ENCODE measurements at places on chromosomes 3 and 15. TPM values are rescaled to one million over a fixed set of nuclear protein-coding genes. Genes with fewer than 3 reads are reported as not detected.
A peak's percentile ranks its signal among the peaks of the same experiment; 100 is the strongest.

Gene CSTA
- not detected for total RNA-seq

Gene RETNLB
- total RNA-seq, result not detected

Gene SEC11A
- total RNA-seq, result 79.5 TPM

Gene SMARCC1
- total RNA-seq, result 99.9 TPM

Gene ANKRD63
- total RNA-seq, result 2.0 TPM

Gene RTP1
- total RNA-seq, result 0.41 TPM

DNA sequence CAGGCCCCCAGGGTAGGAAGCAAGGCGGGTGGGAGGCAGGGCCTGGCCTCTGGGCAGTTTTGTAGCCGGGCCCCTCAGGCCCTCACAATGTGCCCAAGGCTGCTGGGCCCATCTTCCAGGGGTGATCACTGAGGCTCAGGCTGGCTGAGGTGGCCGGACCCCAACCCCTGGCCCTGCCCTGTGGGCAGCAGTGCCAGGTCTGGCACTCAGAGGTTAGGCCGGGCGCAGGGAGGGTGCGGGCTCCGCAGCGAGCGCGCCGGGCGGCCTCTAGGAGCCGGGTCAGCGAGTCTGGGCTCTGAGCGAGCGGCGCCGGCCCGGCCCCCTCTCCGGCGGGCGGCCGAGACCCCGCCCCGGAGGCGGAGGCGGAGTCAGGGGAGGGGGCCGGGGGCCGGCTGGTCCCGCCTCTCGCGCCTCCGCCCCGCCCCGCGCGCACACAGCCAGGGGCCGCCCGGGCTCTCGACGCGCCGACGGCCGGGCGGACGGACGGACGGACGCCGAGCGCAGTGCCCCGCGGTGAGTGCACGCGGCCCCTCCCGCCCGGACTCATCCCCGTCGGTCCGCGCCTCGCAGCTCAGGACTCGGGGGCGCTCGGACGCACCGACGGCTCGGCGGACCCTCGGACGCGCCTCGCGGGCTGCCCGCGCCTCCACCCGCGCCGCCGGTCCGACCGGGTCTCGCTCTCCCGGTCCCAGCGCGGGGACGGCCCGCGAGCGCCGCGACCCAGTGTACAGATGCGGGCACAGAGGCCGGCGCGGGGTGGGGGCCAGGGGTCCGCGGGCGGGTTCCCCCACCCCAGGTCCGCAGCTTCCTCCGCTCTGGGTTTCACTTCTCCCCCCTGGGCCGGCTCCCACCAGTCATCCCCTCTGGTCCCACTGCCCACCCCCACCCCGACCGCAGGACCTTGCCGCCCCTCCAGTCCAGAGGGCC, at the start of gene FBLN2:
TSS of gene FBLN2 (plus strand) at position 430 of the 927 bp plus-strand sequence. CDS start 21,231 bp downstream, outside the sequence.
- peak; percentile 63 for DNase-seq

DNA sequence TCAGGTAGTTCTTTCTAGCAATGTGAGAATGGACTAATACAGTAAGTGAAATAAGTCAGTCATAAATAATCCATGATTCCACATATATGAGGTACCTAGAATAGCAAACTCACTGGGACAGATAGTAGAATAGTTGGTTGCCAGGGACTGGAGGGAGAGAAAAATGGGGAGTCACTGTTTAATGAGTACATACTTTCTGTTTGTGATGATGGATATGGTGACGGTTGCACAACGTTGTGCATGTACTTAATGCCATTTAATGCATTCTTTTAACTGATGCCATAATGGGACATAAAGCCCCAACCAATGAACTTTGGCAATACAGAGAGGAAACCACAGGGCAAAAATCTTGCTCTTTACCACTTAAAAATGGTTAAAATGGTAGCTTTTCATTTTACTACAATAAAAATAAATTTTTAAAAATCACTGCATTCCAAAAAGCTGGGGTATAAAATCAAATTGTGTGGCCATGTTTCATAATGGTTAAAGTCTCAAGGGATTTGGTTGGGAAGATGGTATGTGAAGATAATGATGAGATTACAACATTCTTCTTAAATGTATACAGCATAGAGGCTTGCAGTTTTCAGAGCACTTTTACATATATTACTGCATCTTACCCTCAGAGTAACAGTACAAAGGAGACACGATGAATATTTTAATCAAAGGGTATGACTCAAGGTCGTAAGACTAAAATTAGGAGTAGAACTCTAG, 45.2 kb downstream of the ADAM10 start:
- no peak for DNase-seq

GRCh38 chr15:33988384-33988783, 20.1 kb downstream of the CHRM5 start:
- DNase-seq, result no peak

GRCh38 chr15:52481915-52482314, 46.8 kb downstream of the MYO5A start:
- DNase-seq, result no peak

DNA sequence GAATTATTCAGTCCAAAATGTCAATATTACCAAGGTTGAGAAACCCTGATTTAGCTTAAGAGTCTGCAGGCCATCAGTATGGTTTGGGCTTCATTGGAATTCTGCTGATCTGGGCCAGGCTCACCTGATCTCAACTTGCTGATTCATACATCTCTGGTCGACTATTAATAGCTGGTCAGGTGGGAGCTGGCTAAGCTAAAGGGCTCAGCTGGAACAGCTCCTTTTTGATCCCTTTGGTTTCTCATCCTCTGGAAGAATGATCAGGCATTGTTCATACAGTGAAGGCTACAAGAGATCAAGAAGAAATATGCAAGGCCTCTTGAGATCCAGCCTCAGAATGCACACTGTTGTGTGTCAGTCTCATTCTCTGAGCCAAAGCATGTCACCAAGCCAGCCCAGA, 123.3 kb upstream of the MME start:
- DNase-seq, result no peak

DNA sequence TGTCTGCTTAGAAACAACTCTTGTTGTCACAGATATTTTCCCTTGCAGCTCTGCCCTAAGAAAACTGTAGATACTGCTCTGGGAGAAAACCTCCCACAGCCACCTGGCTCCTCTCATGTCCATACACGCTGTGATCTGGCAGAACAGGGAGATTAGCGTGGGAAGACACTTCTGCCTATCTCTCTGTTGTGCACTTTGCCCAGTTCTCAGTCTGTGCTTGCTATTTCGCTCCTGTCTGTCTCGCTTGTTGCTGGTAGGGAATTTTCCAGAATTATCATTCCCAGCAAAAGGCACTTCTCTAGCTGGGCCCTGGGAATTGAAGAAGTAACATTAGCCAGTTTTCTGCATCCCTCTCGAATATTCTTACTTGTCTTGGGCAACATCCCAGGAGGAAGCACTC, 8.1 kb upstream of the GATM start:
- no peak for DNase-seq

GRCh38 chr3:32675650-32676049, 9.3 kb upstream of the CNOT10 start:
- DNase-seq, result no peak

- no peak for DNase-seq
Measured at GRCh38 chr3:171972871-171973348, 66.5 kb upstream of the FNDC3B start.

DNA sequence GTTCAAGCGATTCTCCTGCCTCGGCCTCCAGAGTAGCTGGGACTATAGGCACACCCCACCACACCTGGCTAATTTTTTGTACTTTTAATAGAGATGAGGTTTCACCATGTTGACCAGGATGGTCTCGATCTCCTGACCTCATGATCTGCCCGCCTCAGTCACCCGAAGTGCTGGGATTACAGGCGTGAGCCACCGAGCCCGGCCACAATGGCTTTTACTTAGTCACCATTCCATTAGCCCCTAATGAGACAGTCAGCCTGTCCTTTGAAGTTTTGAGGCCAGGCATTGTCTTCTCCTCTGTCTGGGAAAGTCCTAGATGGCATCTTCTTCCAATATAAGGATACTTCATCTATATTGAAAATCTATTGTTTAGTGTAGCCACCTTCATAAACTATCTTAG, 515.9 kb downstream of the RBMS3 start:
- DNase-seq, result no peak

DNA sequence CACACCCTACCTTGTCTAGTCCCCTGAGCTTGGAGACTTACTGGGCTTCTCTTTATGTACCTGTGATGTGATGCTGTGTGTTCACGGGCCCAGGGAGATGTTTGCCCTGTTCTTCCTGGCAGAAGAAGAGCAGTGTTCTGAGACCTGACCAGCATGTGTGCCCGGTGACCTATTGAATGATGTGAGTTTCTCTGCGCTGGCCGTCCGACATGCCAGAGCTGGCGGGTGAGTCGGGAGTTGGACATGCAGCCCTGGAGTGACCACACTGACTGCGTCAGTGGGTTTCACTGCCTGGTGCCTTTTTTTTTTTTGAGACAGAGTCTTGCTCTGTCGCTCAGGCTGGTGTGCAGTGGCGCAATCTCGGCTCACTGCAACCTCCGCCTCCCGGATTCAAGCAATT, 42.3 kb downstream of the CGNL1 start:
- DNase-seq, result no peak

DNA sequence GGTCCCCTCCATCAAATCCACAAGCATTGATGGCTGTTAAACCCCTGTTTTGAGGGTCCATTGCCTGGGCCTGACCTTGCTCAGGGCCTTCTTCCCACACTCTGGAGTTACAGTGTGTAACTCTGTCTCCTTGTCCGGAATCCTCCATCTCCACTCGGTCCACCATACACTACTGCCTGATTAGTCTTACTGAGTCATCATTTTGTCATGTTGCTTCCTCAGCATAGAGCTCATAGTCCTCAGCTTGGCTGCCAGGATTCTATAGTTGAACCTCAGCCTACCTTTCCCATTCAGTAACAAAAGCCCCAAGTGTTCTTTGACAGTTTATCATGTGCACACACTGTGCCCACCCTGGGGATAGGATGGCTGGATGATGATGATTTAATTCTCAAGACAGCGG, 113.0 kb downstream of the PDE8A start:
- DNase-seq, result no peak

GRCh38 chr15:68211656-68212320, 6.7 kb upstream of the CALML4 start:
- no peak for DNase-seq

- no peak for DNase-seq
Measured at GRCh38 chr3:121992601-121993560, 29.2 kb downstream of the ILDR1 start.

DNA sequence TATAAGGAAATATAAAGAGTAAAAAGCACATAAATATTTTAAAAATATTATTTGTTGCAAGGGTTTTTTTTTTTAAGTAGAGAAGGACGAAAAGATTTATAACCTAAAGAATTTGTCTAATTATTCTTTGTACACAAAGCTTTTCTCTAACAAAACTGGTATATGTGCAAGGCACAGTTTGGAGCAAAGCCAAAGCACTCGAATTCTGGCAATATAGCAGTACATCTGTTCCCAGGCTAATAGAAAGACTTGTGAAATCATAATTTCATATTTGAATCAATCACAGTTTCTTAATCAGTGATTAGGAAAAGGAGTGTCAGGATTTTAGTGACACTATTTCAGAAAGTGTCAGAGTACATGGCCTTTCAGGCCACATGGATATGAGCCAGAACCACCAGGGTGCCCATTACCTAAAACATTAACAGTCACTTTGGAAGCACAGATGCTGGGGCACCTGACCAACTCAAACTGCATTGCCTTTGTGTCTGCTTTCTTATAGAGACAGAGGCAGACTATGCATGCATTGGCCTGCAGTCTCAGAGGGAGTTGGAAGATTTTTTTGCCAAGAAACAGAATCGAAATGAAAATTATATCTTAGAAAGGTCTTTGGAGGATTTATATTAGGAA, 651.8 kb upstream of the SGO1 start:
- DNase-seq, result no peak

GRCh38 chr3:64030741-64031140, 7.4 kb upstream of the PSMD6 start:
- peak; percentile 57 for DNase-seq

DNA sequence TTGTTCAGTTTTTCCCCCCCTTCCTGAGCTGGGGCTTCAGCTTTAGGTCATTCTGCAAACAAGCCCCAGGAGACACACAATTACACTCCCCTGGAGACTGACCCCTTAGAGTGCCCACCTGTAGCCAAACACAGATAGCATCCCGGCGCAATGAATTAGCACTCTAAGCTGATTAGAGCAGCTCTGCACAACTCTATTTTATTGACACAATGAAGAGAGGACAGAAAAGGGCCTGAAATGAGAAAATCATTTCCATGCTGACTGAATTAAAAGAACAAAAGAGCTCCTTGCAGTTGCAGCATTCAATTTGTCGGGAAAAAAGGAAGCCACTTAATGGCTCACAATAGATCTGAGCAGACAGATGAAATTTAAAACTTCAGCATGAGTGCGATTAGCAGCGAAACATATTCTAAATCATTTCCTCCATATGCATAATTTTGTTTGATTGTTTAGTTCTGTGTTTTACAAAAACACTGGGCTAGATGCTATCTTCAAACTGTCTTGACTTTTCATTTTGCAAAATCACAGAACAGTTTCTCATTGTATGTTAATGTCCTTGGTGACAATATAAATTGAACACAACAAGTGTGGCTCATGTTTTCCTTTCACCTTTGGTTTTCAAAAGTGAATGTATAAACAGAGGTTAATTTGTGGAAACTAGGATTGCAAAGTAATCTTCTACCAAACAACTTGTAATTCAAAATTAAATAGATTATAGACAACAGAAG, 308.6 kb downstream of the MECOM start:
- no peak for DNase-seq

DNA sequence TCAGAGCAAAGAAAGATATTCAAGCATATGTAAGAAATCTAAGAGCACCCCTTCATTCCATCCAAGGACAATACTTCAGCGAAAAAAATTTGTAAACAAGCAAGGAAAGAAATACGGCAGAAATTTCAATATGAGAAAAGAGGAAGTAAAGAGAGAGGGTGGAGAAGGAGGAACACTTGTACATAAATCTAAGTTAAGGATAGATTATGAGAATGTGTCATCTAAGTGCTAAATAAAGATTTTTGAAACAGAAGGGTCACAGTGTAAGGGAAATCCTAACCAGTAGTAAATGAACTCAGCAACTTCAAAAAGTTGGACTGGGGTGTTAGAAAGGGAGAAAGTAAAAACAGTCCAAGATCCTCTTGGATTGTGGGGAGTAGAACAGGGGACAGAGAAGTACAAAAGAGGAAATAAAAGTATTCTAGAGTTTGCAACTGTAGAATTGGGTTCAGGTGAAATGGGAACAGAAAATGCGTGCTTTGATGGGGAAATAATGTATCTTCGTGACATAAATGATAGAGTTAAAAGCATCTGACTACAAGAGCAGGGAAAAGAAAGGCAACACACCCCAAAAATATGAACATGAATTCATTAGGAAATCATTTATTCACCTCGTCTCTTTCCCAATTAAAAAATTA, 68.5 kb upstream of the ATP13A5 start:
- DNase-seq, result no peak

DNA sequence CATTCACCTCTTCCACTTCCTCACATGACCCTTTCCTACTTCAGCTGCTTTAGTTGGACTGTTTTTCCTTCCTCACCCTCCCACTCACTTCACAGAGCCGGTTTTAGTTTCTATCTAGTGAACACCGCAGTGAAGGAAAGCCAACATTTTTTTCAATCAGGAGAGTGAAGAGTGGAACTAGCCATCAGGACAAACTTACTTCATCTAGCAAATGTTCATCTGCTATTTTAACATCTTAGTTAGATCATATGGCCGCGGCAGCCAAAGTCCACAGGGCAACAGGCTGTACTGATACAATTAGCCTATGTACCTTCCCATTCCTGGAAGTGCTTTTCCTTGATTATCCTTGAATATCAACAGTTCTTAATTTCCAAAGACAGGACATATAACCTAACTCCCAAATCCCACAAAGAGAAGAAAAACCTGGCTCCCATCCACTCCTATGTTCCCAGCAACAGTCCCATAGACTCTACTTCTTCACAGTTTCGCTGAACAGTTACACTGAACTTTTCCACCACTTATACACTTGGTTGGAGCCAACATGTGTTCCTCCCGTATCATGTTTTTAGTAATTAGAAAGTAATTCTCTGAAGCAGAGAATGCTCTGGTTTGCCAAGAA, 456.2 kb upstream of the THBS1 start:
- DNase-seq, result no peak
